ENCODE measurements at places on chromosomes 16 and 17. TPM values are rescaled to one million over a fixed set of nuclear protein-coding genes. Genes with fewer than 3 reads are reported as not detected.

- no peak for DNase-seq
Measured at GRCh38 chr16:84658690-84659089, 10.4 kb downstream of the KLHL36 start.

DNA sequence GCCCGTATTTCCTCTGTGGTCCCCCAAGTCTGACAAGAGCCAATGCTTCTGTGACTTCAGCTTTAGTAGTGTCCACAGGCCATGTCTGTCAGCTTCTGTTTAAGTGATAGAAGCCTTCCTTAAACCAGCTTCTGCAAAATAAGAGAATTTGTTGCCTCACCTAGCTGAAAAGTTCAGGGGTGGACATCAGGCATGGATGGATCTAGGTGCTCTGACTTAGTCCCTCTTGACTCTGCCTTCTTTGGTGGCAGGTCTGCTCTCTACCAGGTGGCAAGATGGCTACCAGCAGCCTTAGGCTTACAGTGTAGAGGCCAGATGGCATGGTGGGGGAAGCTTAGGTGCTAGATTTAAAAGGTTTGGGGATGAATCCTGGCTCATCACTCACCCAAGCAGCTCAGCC is 33.7 kb downstream of the KATNIP start:
- DNase-seq: no peak

DNA sequence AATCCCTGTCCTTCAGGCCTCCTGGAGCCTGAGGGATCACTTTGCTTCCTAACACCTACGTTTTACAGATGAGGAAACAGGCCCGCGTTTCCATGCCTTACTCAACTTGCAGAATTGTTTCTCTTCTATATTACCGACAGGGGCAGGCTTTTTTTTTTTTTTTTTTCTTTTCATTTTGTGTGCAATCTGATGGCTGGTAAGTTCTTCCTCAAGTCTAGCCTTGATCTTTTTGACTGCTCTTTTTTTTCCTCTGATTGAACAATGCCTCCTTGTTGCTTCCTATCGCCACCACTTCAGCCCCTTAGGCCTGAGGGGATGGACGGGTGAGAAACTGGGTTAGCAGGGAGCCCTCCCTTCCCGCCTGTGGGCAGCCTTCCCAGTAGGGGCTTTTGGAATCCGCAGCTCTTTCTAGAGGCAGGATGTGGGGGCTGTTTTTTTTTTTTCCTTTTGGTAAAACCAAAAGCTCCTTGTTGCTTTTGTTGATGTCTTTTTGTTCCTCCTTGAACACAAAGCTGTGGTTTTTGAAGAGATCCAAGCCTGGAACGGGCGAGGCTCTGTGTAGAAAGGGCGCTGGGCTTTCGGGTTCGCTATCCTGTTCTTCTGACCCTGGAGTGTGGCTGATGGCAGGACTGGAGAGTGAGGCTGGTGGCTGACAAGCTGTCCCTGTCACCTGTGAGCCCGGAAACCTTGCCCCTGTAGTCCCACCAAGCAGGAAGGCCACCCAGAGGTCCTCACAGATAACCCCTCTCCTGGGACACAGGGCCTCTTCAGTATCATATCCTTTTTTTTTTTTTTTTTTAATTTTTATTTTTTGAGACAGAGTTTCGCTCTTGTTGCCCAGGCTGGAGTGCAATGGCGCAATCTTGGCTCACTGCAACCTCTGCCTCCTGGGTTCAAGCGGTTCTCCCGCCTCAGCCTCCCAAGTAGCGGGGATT is 14.0 kb downstream of the LASP1 start:
- DNase-seq: no peak

GRCh38 chr16:10885246-10885645 is 8.2 kb downstream of the CIITA start:
- DNase-seq: no peak

The CDT1 gene
- 1.3 TPM for total RNA-seq

The CEP95 gene
- 74.4 TPM for total RNA-seq

The KRTAP4-2 gene
- total RNA-seq: not detected
